Upper lobe of left lung (tissue), 6 donors: ENCODE measurements at places on chromosomes 5 and 9. TPM values are rescaled to one million over a fixed set of nuclear protein-coding genes. Genes with fewer than 3 reads are reported as not detected.
A peak's percentile ranks its signal among the peaks of the same experiment; 100 is the strongest.

The PCDHGB7 gene
- 15.3 TPM for total RNA-seq

DNA sequence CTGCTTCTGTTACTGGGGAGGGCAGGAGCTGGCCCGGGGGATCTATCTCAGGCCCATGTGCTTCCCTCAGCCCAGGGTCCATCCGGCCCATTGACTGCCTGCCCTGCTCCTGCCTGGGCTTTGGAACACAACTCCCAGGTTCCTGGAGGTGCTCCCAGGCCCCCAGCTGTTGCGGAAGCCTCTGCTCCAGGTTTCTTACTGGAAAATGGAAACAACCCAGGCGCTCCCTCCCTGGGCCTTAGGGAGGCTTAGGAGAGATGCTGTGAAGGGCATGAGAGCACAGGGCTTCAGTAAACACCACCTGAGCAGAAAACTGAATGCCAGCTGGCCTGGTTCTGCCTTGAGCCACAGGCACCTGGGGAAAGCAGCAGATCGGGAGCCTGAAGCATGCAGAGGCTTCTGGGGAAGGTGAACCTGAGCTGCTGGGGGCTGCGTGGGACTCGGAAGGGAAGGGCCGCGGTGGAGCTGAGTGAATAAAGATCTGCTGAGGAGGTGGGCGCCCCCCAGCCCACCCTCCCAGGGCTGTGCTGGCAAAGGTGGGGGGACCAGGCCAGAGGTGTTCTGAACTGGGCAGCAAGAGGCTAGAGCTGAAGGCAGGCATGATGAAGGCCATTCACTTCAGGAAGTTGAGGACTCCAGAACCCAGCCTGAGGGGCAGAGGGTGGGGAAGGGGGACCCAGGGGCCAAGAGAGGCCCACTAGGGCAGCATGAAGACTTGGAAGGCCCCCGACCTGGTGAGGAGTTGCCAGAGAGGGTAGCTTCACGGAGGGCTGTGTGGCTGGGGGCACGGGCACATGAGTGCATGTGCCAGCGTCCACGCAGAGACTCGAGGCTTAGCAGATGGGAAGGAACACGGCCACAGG is 64.8 kb downstream of the SHB start:
- no peaks in the 10 kb centered on the region for H3K36me3 ChIP-seq
- DNase-seq = no peak
- peaks cover 43% of the 10 kb centered on the region for H3K4me1 ChIP-seq
- H3K4me3 ChIP-seq = no peak overlapping the region
- H3K27ac ChIP-seq = peak overlapping the region; percentile 21
- no peaks in the 10 kb centered on the region for H3K27me3 ChIP-seq

DNA sequence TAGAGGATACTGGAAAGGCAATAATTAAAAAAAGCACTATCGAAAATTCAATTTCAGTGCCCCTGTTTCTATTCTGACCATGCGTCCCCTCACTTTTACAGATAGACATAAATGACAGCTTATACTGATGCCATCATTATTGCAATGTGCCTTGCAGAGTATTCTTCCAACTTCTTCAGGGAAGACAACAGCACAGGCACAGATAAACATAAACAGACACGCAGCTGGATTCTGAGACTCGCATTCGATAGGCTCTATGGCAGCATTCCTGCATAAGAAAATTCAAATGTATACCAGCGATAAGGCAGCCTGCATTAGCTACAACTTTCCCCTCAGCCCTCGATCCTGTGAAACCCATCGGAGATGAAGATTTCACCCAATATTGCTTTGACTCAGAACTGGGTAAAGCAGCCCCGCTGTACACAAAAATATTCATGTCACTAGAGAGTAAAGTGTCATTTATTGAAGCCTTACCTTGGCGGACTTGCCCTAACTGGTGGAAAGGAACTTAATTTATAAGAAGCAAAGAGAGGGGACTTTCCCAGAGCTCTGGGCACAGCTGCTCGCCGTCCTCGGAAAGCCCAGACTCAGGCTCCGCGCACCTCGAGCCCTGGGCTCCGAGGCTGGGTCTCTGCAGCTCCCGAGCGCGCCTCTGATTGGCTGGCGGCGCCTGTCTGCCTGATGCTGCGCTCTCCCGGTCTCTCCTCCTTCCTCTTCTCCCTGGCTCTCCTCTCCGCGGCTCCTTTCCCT is at the start of gene CDH18:
CDH18 (minus strand) TSS at position 589 of the 750 bp plus-strand sequence. CDS start 149,214 bp downstream, outside the sequence.
- no peak within 1 kb of the TSS for H3K4me3 ChIP-seq
- peaks cover 11% of the 10 kb centered on the region for H3K4me1 ChIP-seq
- no peaks in the 10 kb centered on the region for H3K36me3 ChIP-seq

The MPDZ gene
- 28.9 TPM for total RNA-seq

GRCh38 chr5:28603869-28604268 is 1565.5 kb upstream of the CDH9 start:
- H3K4me1 ChIP-seq = no peaks in the 10 kb centered on the region
- H3K27ac ChIP-seq = no peak overlapping the region
- H3K27me3 ChIP-seq = no peaks in the 10 kb centered on the region
- no peaks in the 10 kb centered on the region for H3K36me3 ChIP-seq
- H3K4me3 ChIP-seq = no peak overlapping the region

DNA sequence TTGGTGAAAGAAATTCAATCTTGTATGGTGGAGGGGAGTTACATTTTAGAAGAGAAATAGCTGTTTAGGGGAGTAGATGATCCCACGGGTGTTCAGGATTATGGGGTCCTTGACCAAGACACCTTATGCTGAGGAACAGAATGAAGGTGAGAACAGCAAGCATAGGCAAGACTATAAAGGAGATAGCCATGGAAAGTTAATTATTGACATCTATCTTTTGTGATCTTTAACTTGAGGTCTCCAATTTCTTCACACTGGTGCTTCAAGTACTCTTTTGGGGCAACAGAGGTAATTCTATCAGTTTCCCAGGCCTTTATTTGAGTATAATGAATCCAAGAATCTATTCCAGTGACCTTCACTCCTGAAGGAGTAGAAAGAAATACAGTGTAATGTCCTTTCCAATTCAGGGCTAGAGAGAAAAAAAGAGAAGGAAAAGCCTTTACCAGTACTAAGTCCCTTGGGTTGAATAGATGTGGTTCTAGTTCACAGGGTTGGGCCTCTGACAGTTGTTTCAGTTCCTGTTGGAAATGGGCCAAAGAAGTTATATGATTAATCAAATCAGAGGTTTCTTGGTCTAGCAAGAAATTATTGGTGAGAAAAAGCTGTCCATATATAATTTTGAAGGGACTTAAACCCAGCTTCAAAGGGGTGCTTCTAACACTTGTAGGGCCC is 2104.1 kb upstream of the ACO1 start:
- no peaks in the 10 kb centered on the region for H3K27me3 ChIP-seq
- DNase-seq = no peak
- H3K27ac ChIP-seq = no peak overlapping the region

- H3K4me3 ChIP-seq = no peak overlapping the region
- no peaks in the 10 kb centered on the region for H3K27me3 ChIP-seq
- no peak overlapping the region for H3K27ac ChIP-seq
- no peaks in the 10 kb centered on the region for H3K4me1 ChIP-seq
These were observed 57.4 kb downstream of the CFAP95 start for GRCh38 chr9:69877852-69878514.

DNA sequence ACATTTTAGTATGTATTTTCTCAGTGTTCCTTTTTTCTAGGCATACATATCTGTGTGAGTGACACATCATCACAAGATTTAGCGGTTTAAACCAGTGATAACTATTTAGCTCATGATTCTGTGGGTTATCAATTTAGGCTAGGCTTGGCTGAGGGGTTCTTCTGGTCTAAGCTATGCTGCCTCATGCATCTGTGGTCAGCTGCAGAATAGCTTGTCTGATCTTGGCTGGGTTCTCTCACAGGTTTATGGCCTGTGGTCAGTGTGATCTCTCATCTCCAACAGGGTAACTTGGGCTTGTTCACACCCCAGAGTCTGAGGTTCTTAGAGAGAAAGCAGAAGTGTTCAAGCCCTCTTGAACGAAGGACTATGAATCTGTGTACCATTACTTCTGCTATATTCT is 363.3 kb downstream of the KDM4C start:
- H3K4me1 ChIP-seq = no peaks in the 10 kb centered on the region
- H3K4me3 ChIP-seq = no peak overlapping the region
- DNase-seq = no peak
- no peaks in the 10 kb centered on the region for H3K36me3 ChIP-seq

DNA sequence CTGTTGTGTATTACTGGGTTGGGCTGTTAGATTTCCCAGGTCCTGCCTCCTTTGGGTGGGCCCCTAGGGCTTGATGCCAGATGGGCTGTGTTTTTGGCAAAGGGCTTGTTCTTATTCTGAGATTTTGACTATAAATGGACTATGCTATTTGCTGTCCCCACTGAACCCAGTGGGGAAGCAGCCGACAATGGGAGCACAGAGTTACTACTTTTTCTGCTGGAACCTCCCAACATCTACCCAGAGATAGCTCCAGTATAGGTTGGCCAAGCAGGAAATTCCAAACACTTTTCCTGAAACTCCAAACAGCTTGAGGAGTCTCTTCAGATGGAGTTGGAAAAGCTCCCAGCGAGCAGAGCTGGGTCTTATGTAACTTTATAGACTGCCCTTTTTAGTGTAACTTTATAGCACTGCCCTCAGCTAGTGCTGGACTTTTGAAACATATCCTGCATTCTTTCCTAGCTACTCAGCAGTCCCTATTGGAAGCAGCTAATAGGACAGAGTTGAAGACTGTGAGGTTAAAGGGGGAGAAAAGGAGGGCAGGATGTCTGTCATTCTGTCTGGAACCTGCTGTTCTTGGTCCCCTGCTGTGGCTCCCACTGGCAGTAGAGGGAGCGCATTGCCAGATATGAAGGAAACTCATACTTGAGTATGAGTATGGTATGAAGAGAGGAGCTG is 21.0 kb downstream of the RUSC2 start:
- no peaks in the 10 kb centered on the region for H3K36me3 ChIP-seq
- no peak overlapping the region for H3K4me3 ChIP-seq
- peaks cover 22% of the 10 kb centered on the region for H3K4me1 ChIP-seq
- no peak for DNase-seq
- H3K27me3 ChIP-seq = no peaks in the 10 kb centered on the region

DNA sequence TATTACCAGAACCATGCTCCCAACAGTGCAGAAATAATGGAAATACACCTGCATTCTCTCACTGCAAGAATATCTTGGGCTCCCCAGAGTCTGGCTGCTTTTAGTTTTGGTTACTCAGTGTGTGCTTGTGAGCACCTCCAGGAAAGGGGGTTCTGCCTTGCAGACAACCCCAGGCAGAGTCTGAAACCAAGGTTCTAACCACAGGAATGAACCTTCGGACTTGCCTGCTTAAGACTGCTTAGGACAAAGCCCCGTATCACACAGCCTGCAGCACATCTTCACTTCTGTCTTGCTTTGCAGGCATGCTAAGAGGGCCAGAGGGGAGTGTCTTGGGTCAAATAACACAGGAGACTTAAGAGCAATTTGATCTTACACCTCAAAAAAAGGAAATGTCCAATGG is 94.8 kb upstream of the SPATA31C2 start:
- H3K4me1 ChIP-seq = no peaks in the 10 kb centered on the region
- H3K4me3 ChIP-seq = no peak overlapping the region
- no peak for DNase-seq

GRCh38 chr9:8802242-8802641 is 1002.7 kb upstream of the DMAC1 start:
- no peaks in the 10 kb centered on the region for H3K4me1 ChIP-seq
- DNase-seq = no peak
- H3K4me3 ChIP-seq = no peak overlapping the region
- no peaks in the 10 kb centered on the region for H3K36me3 ChIP-seq
- no peak overlapping the region for H3K27ac ChIP-seq

GRCh38 chr9:137680444-137681358 is 61.9 kb downstream of the EHMT1 start:
- H3K4me3 ChIP-seq = no peak overlapping the region
- H3K36me3 ChIP-seq = peaks cover 7% of the 10 kb centered on the region
- H3K27me3 ChIP-seq = no peaks in the 10 kb centered on the region
- H3K4me1 ChIP-seq = peaks cover 3% of the 10 kb centered on the region
- DNase-seq = no peak

The EGFLAM gene
- 5.2 TPM for total RNA-seq

GRCh38 chr9:2023532-2023931 is 8.4 kb downstream of the SMARCA2 start:
- H3K27ac ChIP-seq = peak overlapping the region; percentile 8
- no peak overlapping the region for H3K4me3 ChIP-seq
- H3K4me1 ChIP-seq = peaks cover 62% of the 10 kb centered on the region
- DNase-seq = no peak

GRCh38 chr5:26482076-26482809 is 556.1 kb downstream of the CDH9 start:
- no peak overlapping the region for H3K27ac ChIP-seq
- no peak for DNase-seq
- no peaks in the 10 kb centered on the region for H3K36me3 ChIP-seq
- no peaks in the 10 kb centered on the region for H3K4me1 ChIP-seq
- peak overlapping the region; percentile 44 for H3K4me3 ChIP-seq
- H3K27me3 ChIP-seq = no peaks in the 10 kb centered on the region

The SAXO1 gene
- 0.22 TPM for total RNA-seq

DNA sequence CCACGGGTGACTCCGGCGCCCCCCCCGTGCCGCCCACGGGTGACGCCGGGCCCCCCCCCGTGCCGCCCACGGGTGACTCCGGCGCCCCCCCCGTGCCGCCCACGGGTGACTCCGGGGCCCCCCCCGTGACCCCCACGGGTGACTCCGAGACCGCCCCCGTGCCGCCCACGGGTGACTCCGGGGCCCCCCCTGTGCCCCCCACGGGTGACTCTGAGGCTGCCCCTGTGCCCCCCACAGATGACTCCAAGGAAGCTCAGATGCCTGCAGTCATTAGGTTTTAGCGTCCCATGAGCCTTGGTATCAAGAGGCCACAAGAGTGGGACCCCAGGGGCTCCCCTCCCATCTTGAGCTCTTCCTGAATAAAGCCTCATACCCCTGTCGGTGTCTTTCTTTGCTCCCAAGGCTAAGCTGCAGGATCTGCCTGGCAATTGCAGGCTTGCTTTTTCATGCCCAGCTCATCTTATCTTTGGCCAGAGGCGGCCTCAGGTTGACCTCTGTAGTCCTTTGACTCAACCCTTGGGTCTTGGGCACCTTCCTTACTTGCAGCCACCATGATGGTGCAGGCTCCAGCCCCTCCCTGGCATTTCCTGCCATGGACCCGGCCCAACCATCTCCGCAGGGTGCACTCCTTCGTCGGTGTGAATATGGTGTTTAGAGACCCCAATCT is 9.8 kb downstream of the CEL start:
- no peaks in the 10 kb centered on the region for H3K36me3 ChIP-seq
- H3K27me3 ChIP-seq = no peaks in the 10 kb centered on the region
- no peaks in the 10 kb centered on the region for H3K4me1 ChIP-seq
- no peak for DNase-seq

The IFNA10 gene
- total RNA-seq = not detected

The DND1 gene
- 1.7 TPM for total RNA-seq

The NFIB gene
- 42.5 TPM for total RNA-seq

- no peak overlapping the region for H3K27ac ChIP-seq
- no peak for DNase-seq
- no peaks in the 10 kb centered on the region for H3K4me1 ChIP-seq
- H3K27me3 ChIP-seq = no peaks in the 10 kb centered on the region
- H3K36me3 ChIP-seq = no peaks in the 10 kb centered on the region
- H3K4me3 ChIP-seq = no peak overlapping the region
These were observed 316.4 kb upstream of the GRIN3A start for GRCh38 chr9:102054811-102055210.

GRCh38 chr5:181173420-181174342 is 26.3 kb downstream of the OR2V2 start:
- H3K4me1 ChIP-seq = peaks cover 22% of the 10 kb centered on the region
- H3K27ac ChIP-seq = no peak overlapping the region
- no peak for DNase-seq
